ENCODE measurements at places on chromosomes 16 and 17.

DNA sequence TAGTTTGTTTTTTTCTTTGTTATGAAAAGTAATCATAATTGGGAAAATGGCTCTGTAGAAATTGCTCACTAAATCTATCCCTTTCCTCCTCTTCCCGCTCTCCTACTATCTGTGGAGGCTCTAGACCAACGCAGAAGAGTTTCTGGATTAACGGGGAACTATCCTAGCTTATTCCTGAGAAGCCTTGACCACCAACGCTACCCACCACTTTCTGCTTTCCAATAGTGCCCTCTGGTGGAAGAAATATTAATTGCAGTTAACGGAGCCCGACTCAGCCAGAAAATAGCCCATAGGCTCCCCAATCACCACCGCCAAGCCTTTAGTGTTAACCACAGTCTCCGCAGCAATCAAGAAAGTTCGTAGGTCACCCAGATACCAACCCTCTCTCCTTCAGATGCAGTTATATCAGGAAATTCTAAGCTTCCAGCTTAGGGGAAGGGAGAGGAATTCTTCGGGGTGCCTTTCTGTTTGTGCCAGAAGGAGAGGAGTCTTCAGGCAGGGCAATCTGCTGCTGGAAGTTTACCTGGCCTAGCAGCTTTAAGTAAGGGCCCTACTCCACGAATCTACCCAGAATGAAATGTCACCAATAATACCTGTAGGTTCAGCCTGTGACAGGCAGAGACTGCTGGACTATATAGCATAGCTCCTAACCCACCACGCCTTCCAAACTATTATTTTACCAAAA is 23.0 kb upstream of the NSRP1 start:
- DNase-seq = peak; percentile 58

DNA sequence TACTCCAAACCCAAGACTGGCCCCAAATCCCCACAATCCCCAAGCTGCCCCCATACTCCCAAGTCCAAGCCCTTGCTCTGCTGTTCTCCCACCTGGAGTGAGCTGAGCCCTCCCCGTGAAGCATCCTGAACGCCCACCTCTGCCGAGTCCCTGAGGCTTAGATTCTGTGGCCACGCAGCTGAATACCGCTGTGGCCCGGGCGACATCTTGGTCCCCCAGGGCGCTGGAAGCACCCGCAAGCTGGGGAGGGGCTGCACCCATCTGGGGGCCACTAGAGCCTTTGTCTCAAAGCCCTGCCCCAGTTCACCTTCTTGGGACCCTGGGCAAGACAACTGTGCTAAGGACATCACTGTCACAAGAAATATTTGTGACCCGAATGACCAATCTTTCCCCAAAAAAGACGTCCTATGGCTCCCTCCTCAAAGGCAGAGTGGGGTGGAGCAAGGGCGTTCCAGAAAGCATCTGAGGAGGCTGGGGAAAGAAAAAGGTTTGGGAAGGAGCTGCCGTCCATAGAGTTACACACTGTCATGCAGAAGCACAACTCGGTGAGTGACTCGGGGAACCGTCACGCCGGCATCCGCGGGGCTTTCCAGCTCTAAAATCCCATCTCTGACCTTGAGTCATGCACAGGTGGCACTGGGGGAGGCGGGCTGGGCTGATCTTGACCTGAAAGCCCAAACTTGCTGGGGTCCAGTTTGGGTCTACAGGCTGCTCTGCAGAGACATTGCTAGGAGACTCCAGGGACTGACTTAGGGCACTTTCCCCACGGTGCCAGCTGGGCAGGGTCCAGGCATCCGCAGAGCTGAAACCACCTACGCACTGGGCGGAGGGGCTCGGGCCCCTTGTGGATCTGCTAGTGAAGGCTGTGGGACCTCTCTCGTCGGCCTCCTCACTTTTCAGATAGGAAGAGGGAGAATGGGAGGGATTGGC is 6.6 kb downstream of the PTX4 start:
- DNase-seq = no peak

GRCh38 chr17:40309031-40309948 is at the start of gene RARA:
Gene RARA (plus strand): TSS chr17:40309180. CDS start chr17:40331219, 22,039 bp downstream.
- no peak for DNase-seq

- DNase-seq = peak; percentile 93
Measured at GRCh38 chr16:85615852-85616606, 2.9 kb downstream of the GSE1 start.

GRCh38 chr17:2138318-2138717 is 83.4 kb downstream of the HIC1 start:
- DNase-seq = peak; percentile 13

DNA sequence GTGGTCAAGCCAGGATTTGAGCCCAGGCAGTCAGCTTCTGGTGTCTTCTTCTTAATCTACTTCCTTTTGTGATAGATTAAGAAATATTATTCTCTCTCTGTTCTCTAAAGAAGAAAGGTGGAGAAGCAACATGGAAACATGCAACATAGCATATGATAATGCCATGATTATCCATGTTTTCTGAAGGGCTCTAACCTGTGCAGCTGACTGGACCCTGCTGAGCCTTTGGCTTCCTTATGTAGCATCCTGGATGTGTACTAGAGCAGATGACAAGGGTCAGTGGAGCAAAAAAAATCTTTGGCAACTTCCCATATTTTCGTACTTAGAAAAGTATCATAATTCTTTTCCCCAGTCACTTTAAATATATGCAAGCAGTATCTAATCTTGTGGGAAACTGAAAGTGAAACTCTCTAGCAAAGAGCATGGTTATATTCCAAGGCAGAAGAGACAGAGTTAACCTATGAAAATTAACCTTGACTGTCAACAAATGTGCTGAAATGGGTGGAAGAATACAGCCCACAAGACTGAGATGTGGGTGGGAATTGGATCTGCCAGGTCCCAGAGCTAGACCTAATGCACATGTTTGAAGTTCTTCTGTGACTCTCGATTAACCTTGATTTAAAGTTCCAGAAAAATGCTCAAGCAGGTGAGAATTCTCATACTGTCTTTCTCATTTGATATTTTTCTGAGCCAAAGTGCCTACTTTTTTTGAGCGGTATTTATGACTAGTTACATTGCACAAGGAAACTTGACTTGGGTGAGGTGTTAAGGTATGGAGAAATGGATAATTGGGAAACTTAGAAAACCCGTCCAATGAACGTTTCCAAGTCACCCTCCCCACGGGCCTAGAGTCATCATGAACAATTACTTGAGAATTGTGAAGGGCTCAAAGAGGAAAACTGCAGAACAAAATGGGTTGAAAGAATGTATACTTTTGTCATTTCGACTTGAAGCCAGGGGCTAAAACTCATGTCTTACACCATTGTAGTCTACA is 248.6 kb downstream of the FTO start:
- peak; percentile 62 for DNase-seq

DNA sequence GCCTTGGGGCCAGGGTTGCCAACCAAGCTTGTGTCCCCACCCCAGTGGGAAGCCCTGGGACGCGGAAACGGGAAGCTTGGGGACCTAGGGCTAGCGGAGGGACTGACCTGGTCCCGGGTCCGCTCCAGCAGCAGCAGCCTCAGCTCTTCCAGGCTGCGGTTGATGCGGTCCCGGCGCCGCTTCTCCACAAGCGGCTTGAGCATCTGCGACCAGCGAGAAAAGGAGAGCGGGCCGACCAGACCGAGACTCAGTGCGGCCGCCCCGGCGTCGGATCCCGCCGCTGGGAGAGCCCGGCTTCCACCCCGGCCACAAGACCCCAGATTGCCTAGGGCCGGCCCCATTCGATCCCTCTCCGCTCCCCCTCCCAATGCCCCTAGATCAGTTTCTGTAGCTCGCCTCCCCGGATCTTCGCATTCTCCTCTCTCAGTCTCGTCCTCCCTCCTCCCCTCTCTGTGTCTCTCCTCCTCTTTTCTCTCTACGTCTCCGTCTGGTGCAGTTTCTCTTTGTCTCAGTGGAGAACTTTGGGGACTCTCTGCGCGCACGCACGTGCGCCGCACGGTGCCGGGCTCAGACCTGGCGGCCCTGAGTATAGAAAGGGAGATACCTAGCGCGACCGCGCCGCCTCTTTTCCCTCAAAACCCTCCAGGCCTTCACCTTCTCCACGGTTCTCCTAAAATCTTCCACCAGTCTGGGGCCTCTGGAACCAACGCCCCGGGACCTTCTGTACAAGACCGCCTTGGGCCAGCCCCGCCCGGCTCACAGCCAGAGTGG is 797 bp downstream of the HES7 start:
- DNase-seq = peak; percentile 29

DNA sequence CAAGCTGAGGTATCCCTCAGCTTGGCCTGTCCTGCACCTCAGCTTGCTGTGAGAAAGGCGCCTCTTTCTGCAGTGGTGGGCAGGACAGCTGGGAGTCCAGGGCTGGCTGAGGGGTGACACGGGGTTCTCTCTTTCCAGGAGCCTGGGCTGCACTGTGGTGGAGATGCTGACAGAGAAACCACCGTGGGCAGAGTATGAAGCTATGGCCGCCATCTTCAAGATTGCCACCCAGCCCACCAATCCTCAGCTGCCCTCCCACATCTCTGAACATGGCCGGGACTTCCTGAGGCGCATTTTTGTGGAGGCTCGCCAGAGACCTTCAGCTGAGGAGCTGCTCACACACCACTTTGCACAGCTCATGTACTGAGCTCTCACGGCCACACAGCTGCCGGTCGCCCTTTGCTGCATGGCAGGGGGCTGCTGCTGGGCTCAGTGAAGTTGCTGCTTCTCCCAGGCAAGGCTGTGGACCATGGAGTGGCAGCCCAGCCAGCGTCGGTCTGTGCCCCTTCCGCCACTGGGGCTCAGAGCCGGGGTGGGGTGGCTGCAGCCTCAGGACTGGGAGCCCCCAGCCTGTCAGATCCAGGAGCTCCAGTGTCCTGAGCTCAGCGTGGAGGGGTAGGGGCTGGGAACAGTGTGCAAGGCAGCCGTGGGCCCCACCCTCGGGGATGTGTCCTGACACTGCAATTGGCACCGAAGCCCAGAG is 6.4 kb downstream of the LIMD2 start:
- no peak for DNase-seq

DNA sequence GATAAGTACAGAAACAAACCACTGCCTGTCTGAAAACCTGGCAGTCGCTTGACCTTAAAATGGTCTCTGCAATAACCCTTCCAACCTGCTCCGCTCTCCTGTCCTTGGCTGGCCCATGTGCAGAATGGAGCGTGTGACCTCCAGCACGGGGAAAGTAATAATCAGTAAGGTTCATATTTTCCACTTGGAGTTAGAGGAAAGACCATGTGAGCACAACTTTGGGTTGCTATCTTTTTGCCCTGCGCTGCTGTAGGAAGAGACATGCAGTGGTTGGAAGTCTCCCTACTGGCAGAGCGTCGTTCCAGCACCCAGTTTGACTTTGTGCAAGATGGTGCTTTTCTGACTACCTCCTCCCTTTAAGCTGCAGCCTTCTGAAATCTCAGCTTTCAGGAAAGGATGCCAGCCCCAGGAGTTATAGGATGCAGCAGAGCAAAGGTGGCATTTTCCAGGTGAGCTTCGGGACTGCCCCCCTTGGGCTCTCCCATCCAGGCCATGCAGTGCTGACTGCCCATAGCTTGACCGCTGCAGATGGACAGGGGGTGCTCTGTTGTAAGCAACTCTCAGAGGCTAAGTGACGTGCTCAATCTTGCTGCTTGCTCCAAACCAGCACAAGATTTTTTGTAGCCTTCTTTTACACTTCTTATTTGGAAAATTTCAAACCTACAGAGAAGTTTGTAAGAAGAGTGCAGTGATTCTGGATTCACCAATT is 110.7 kb upstream of the NOL11 start:
- DNase-seq = no peak

- DNase-seq = no peak
Measured at GRCh38 chr17:66135896-66136295, 56.0 kb downstream of the CEP112 start.

DNA sequence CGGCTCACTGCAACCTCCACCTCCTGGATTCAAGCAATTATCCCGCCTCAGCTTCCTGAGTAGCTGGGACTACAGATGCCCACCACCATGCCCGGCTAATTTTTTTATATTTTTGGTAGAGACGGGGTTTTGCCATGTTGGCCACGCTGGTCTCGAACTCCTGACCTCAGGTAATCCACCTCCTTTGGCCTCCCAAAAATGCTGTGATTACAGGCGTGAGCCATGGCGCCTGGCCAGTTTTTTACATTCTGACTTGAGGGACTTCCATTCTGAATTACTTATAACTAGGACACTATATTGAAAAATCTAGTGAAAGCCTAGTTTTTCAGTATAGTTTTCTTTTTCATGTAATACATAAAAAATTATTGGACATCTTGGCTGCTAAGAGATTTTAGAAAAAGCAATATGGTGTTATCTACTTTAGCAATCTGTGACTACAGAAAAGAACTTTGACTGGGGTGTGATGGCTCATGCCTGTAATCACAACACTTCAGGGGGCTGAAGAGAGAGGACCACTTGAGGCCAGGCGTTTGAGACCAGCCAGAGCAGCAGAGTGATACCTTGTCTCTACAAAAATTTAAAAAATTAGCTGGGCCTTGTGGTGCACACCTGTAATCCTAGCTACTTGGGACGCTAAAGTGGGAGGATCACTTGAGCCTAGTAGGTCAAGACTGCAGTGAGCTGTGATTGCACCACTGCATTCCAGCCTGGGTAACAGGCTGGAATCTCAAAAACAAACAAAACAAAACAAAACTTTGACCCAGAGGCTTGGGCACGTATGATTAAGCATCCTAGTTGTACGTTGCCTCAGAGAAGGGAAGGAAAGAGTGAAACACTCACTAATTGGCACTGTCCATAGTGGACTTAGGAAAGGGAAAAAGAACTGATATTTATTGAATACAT is 26.8 kb upstream of the GOSR1 start:
- DNase-seq = no peak

DNA sequence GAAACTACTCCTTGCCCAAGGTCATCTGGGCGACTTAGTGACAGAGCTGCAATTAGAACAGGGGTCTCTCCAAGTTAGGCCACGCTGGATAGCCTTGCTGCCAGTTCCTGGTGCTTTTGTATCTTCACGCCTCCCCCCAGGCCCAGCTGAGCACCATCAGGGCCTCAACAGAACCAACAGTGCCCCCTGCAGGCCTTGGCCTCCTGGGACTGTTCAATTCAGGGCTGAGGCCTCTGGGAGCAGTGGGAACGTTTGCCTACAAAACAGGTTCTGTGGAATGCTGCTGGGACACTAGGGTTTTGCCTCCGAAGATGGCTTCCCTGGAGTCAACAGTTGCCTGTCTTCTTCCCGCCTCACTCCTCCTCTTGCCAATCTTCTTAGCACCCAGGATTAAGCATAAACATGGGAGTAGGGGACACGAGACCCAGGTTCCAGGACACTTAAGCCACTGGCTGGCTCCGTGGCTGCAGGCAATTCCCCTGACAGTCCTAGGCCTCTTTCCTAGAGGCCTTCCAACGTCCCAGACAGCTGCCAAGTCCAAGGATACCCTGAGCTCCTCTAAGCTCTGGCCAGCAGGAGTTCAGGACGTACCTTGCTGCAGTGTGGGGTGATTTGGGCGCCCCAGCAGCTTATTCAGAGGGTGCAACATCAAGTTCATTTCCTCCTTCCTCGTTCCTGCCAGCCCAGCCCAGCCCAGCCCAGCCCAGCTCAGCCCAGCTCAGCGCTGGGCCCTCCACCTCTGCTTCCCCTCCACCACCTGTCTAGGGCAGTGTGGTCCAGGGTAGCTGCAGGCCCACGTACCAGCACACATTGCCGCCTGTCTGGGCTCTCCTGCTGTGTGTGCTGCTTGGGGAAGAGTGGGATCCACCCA is 246.6 kb upstream of the RPL38 start:
- DNase-seq = peak; percentile 35

GRCh38 chr17:63983320-63983719 is 10.6 kb upstream of the SCN4A start:
- no peak for DNase-seq

All from DND-41 (cell line).